ENCODE measurements at places on chromosomes 3 and 15. TPM values are rescaled to one million over a fixed set of nuclear protein-coding genes. Genes with fewer than 3 reads are reported as not detected.

DNA sequence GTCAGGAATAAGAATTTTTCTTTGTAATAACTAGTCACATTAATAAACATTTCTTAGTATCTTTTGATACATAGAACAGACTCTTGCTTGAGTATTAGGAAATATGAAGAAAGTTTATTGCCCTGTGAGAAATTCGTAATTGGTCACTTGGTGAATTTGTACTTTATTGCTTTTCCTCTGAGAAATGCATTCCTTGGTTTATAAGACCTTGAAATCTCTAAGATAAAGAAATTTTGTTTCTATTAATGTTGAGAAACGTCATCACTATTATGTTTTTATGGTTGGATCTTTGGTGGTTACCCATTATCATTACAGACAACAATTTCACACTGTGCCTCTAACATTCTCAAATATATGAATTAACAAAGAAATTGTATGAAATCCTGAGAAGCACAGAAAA lies 652.0 kb upstream of the NECTIN3 start:
- H3K27ac ChIP-seq = no peak overlapping the region
- no peaks in the 10 kb centered on the region for H3K36me3 ChIP-seq
- H3K4me3 ChIP-seq = no peak overlapping the region
- DNase-seq = no peak
- H3K27me3 ChIP-seq = no peaks in the 10 kb centered on the region
- peaks cover 5% of the 10 kb centered on the region for H3K4me1 ChIP-seq

- H3K36me3 ChIP-seq = no peaks in the 10 kb centered on the region
- H3K27me3 ChIP-seq = no peaks in the 10 kb centered on the region
- DNase-seq = no peak
- no peak overlapping the region for H3K27ac ChIP-seq
- H3K4me3 ChIP-seq = no peak overlapping the region
- H3K4me1 ChIP-seq = no peaks in the 10 kb centered on the region
Observed at GRCh38 chr3:8864402-8865350, 95.3 kb upstream of the OXTR start.

- H3K36me3 ChIP-seq = no peaks in the 10 kb centered on the region
- DNase-seq = no peak
- H3K27me3 ChIP-seq = no peaks in the 10 kb centered on the region
- H3K27ac ChIP-seq = no peak overlapping the region
Observed at GRCh38 chr3:70064194-70064779, 64.8 kb downstream of the SAMMSON start.

DNA sequence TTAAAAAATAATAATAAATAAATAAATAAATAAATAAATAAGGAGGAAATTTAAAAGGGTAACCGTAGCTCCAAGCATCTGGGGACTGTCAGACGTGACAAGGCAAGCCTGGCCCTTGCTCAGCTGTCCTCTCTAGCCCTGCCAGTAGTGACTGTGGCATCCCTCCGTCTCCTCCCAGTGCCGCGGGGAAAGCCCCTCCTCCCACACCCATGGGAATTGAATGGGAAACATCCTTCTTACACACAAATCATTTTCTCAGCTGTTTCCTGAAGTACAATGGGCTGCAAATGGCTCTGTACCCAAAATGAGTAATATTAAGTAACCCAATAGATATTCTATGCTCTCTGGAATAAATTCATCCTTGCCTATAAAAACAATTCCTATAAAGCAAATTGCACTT lies 101.6 kb upstream of the RAD18 start:
- H3K27ac ChIP-seq = no peak overlapping the region
- DNase-seq = no peak
- H3K4me3 ChIP-seq = no peak overlapping the region
- H3K27me3 ChIP-seq = peaks cover 3% of the 10 kb centered on the region
- no peaks in the 10 kb centered on the region for H3K36me3 ChIP-seq

GRCh38 chr15:34927726-34928125 lies 41.8 kb downstream of the AQR start:
- H3K27ac ChIP-seq = no peak overlapping the region
- H3K4me3 ChIP-seq = no peak overlapping the region
- no peak for DNase-seq
- peaks cover 10% of the 10 kb centered on the region for H3K4me1 ChIP-seq

DNA sequence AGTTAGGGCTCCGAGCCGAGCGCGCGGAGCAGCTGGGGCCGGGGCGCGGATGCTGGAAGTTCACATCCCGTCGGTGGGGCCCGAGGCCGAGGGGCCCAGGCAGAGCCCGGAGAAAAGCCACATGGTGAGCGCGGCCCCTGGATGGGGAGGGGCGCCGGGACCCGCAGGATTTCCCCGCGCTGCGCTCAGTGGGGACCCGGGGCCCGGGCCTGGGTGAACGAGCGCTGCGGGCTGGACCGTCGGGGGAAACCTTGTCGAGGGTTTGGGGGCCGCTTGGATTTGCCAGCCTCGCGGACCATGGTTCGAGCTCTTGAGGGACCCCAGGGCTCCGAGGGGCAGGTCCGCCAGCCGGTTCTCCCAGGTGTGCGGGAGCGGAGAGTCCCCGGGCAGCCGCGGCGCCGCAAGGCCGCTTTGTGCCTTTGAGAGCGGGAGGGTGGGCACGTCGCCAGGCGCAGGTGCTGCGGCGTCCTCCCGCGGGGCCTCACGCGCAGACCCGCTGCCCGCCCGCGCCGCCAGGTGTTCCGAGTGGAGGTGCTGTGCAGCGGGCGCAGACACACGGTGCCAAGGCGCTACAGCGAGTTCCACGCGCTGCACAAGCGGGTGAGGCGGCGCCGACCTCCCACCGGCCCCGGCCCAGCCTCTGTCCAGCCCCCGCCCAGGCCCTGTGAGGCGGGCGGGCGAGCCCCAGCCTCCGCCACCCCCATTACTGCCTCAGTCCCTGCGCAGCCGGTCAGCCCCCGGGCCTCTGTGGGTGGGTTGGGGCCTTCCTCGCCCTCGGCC lies at the start of gene SNX22:
Gene SNX22 (plus strand): TSS at position 5 of the 780 bp plus-strand sequence. CDS start 45 bp downstream, at position 50.
- no peak for DNase-seq
- H3K4me1 ChIP-seq = peaks cover 15% of the 10 kb centered on the region
- peaks cover 11% of the 10 kb centered on the region for H3K36me3 ChIP-seq
- peaks cover 5% of the 10 kb centered on the region for H3K27me3 ChIP-seq
- H3K4me3 ChIP-seq = peak within 1 kb of the TSS; percentile 83

DNA sequence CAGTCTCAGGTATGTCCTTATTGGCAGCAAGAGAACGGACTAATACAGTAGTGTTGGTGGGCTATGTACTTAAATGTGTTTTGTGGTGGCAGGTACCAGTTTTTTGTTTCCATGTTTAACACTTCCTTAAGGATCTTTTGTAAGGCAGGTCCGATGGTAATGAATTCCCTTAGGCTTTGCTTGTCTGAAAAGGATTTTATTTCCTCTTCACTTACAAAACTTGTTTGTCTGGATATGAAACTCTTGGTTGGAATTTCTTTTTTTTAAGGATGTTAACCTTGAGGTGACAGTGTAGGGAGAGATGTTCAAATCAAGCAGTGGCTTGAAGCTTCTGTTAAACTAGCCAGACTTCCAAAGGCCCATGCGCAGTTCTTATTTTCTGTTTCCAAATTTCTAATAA lies 122.2 kb upstream of the FGF7 start:
- H3K4me1 ChIP-seq = no peaks in the 10 kb centered on the region
- no peak for DNase-seq
- H3K4me3 ChIP-seq = no peak overlapping the region
- no peaks in the 10 kb centered on the region for H3K27me3 ChIP-seq
- H3K36me3 ChIP-seq = peaks cover 26% of the 10 kb centered on the region

The CYP1A1 gene
- 0.29 TPM for total RNA-seq

The SLC12A1 gene
- total RNA-seq = not detected

Data from activated T-helper 1 cell treated with anti-CD3 and anti-CD28 coated beads, Interleukin-12 subunit alpha, Interleukin-12 subunit beta, Interleukin-2, Interleukin-4 antibody, amounts not matched to agents 30 ng/mL and 10 ng/mL and 1 ng/mL, durations not matched to agents 14 hours and 24 hours and 36 hours (primary cell).